Activated T-cell treated with anti-CD3 and anti-CD28 coated beads for 48 hours (primary cell): ENCODE measurements at places on chromosomes 1 and 21.
A peak's percentile ranks its signal among the peaks of the same experiment; 100 is the strongest.

DNA sequence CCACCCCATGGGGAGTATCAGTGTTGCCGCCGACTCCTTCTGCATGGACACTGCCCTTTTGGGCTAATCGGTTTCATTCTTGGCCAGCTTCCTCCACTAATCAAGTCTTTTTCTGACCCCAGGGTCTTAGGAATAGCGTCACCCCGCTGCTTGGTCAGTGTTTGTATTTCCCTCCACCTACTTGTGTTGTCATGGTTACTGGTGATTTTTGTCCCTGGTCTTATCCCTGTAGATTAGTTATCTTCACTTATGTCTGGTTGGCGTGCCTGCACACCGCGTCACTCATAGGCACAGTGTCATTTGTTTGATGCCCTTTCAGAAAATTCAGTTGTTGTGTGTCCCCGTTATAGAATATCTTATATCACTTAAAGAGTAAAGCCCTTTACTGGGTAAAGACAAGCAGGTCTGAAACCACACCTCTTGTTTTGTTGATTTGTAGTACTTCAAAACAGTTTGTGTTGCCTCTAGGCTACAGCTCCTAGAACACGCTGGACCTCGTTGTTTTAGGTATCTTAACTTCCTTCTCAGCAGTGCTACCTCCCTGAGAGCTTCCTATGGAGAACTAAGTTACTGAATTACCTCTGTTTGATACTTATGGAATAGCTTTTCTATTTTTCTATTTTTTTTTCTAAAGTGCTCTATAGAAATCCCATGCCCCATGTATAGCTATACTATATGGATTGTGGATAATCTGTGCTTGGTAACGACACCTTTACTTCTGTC, 868 bp downstream of the PPP1R12B start:
- no peak for DNase-seq

GRCh38 chr1:216422821-216423520, at the start of gene USH2A:
TSS of gene USH2A (minus strand) at chr1:216423448. CDS start at chr1:216422336, 1,112 bp downstream.
- DNase-seq, result no peak

DNA sequence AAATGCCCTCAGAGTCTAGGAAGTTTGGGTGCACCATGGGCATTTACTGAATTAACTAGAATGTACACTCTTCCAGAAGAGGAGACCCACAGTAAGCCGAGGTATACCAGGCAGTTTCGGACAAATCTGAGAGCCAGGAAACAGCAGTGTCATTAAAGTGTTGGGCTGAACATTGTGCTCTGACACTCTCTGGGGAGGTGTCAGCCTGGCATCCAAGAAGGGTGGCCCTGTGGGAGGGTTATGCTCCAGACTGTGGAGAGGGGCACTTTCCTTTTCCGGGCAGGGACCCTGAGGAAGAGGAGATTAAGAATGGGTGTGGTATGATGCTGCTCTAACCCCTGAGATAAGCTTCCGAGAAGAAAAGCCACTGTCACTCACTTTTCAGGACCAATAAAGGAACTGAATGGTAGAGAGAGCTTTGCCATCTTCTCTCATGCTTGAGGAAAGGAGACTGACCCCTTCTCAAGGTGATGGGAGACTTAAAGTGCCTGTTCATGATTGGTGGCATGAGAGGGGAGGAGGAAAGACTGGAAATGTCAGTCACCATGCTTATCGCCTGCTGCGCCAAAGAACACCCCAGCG, 98.2 kb downstream of the UCK2 start:
- DNase-seq, result no peak

DNA sequence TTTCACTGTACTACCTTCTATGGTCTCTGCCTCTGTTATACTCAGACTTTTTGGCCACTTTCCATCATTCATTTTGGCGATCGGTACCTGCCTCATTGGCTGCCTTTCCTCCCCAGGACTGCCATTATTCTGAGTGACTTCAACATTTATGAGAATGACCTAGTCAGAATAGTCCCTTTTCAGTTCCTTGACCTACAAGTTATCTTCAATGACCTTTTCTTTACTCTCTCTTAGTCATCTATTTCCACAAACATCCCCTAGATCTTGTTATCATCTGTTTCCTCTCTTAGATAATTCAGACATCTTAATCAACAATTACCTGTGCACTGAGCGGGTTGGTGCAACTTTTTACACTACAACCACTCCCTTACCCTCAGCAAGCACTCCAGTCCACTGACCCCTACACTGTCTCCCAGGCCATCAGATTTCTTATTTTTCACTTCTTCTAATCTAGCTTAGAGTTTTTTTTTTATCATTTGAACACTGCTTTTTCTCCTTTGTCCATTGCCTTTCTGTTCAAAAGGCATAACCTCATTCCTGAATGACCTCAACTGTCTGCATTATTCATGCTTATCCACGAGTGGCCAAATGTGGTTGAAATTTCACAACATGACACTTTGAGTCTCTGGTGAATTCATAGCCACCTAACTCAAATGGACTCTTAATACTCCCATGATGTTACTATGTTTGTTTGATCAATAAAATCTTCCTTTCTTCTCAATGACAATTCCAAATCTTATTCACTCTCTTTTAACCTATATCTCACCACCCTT, 112.7 kb downstream of the HMCN1 start:
- DNase-seq, result no peak

DNA sequence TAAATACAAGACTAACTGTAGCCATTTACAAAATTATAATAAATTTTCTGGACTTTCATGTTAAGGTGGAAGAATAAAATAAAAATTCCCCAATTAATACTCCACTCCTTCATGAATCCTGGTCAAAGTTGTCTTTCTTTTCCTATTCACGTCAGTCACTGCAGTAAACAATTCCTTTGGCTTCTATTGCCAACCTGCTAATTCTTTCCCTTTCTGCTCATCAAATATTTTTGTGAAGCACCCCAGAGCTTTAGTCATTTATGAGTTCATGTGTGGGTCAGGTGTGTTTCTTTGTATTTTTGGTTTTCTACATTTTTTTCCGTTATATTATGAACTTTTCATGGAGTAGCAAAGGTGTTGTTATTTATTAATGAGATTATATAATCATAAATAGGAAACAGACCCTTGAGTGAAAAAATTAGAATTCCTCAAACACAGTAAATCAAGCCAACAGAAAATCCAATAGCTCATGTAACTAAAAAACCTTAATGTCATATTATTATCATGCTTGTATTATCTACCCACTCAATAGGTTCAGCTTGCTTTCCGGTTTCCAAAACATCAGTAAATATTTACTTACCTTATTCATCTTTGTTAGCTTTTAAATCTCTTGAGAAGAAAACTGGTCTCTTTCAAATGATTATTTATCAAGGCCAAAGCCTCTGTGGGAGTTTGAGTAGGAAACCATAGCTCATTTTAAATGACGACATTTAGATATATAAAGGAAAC, 29.6 kb upstream of the PLA2G4A start:
- no peak for DNase-seq

- DNase-seq, result no peak
Measured at GRCh38 chr1:221724931-221725605, 16.8 kb downstream of the DUSP10 start.

DNA sequence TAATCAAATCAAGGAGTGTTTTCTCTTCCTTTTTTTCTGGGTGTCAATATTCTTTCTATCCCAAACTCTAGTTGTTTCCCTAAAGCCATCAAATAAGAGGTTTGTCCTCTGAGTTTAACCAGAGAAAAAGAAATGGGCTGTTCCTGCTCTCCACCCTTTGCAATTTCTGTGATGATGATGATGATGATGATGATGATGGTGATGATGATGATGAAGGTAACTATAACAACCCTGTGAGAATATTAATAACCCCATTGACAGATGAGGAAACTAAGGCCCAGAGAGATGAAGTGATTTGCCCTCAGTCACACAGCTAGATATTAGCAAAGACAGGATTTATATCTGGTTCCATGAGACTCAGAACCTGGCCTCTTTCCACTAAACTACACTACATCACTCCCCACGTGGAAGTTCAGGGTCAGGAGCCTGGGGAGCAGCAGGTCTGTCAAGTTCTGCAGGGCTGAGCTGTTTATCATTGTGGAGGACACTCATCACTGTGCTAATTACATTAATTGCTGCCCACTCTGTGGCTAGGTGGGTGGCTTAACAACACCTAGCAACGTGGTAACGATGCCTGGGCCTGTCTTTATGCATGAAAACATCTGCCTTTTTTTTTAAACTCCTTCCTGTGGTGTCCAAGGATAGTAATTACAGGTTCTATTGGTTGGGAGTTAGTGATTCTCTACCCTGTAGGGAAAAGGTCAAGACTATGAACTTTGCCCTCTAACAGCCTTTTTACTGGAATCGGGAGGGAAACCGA, 19.0 kb upstream of the JUN start:
- no peak for DNase-seq

GRCh38 chr1:218249338-218250140, 35.6 kb upstream of the RRP15 start:
- DNase-seq, result no peak

DNA sequence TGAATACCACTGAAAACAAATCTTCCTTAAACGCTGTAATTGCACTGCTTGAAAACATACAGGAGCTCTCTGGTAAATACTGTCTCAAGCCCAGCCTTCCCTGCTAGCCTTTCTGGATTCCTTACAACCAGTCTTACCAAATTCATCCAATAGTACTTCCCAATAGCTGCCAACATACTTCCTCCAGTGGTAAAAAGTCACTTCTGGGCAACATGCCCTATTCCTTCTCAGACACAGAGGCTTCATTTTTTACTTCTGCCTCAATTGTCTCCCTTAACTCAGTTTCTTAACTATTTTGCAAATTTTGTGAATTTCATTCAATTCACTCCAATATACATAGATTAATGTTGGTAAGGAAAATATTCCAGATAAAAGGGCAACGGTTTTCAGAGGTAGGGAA, 166.3 kb downstream of the TBX15 start:
- no peak for DNase-seq

DNA sequence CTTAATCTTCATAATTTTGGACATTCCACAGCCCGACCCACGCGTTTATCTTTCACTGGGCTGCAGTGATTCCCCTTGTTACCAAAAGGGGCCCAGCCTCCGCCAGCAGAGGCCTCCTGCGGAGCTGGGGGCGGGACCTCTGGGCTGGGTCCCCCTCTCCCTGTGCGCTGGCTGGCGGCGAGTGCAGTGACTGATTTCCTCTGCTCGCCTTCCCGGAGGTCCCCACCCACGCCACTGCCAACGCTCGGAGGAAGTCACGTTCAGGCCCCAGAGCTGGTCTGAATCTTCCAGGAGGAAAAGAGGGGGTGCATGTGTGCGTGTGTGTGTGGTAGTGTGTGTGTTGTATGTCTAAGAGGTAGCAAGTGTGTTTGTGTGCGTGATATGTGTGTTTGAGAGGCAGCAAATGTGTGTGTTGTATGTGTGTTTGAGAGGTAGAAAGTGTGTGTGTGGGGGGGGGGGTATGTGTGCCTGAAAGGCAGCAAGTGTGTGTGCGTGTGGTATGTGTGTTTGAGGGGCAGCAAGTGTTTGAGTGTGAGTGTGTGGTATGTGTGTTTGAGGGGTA, 35.0 kb upstream of the JAK1 start:
- peak; percentile 78 for DNase-seq

GRCh38 chr1:156115514-156116374, 1.2 kb downstream of the LMNA start:
- no peak for DNase-seq

DNA sequence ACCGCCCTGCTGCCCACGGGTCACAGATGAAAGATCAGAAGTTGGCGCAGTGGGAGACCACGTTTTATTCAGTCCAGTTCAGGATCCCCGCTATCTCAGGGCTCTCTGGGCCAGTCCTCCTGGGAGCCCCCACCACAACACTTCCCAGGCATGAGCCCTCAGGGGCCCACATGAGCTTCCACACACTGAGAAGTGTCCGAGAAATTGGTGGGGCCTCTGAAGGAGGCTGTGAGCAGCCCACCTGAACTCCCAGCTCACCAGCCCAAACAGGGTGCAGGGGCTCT, 12.1 kb downstream of the TRIM46 start:
- DNase-seq, result no peak

GRCh38 chr1:20385630-20386029, 95.0 kb downstream of the VWA5B1 start:
- DNase-seq, result no peak

DNA sequence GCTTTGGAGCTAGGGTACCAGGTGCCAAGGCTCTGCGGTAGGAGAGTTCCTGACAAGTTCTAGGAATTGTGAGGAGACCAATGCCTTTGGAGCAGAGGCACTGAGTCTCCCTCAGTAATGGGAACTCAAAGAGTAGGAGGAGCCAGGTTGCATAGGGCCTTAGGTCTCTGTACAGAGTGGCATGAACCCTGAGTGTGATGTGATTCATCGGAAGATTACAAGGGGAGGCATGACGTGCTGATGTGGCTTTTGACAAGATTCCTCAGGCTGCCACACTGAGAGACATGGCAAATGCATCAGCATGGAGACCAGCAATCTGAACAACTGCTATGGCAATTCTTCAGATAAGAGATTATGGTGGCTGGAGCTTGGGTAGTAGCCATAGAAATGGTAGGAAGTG, 94.6 kb upstream of the SLC44A3 start:
- no peak for DNase-seq

DNA sequence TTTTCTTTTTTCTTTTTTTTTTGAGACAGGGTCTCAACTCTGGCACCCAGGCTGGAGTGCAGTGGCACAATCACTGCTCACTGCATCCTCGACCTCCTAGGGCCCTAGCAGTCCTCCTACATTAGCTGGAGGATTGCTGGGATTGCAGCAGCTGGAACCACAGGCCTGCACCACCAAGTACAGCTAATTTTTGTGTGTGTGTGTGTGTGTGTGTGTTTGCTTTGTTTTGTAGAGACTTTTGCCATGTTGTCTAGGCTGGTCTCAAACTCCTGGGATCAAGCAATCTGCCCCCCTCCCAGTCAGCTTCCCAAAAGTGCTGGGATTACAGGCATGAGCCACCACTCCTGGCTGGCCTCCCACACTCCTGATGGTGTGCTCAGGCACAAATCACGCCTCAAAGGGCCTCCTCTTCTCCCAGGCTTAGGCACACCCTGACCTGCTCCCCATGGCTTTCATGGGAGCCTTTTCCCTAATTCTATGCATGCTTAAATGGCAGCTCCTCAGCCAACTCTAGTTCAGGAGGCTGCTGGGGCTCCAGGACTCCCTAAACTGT, 9.4 kb downstream of the FAM229A start:
- no peak for DNase-seq

DNA sequence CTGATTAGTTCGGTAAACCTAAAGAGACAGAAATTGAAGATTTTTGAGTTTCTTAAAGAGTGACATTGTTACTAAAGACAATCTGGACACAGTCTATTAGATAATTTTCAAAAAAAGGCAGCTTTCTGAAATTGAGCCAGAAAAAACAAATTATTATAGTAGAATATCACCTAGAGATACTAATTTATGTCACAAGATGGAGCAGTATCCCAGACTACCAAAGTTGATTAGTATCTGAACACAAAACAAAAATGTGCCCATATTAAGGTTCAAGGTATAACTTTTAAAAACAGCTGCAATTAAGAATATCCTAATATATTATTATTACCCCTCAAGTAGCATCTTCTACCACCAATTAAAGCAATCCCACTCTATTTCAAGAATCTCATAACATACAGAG, 40.5 kb upstream of the SYT2 start:
- no peak for DNase-seq
